BJ (cell line): ENCODE measurements at places on chromosomes 5 and 9.

GRCh38 chr5:117255211-117256027 is 680.8 kb upstream of the SEMA6A start:
- DNase-seq: no peak

- DNase-seq: no peak
These were observed 11.4 kb downstream of the MTAP start for GRCh38 chr9:21813575-21814473.

DNA sequence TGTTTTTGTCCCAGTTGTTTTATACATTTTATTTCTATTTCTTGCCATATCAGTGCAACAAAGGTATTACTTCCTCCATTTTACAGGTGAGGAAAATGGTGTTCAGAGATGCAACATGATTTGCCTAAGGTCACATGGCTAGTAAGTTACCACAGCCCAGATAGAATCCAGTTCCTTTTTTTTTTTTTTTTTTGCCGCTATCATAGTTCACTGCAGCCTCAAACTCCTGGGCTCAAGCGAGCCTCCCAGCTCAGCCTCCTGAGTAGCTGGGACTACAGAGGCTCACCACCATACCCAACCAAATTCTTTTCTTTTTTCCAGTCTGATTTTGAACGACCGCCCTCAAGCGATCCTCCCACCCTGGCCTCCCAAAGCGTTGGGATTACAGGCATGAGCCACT is 480 bp upstream of the CCDC69 start:
- DNase-seq: no peak

DNA sequence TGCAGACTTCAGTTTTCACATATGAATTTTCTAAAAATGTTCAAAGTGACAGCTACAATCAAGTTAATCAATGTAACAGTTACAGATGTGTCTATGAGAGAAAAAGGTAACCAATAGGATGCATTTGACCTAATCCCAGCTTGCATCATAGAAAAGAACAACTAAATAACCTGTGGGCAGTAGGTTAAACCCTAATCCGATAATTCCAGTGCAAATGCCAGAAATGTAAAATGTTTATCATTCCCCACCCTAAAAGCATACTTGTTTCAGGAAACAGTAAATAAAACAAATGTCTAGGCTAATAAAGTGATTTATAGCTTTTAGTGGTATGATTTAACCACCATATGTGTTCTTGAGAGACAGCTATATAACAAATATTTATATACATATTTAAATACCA is 592.6 kb downstream of the PRELID2 start:
- DNase-seq: no peak

DNA sequence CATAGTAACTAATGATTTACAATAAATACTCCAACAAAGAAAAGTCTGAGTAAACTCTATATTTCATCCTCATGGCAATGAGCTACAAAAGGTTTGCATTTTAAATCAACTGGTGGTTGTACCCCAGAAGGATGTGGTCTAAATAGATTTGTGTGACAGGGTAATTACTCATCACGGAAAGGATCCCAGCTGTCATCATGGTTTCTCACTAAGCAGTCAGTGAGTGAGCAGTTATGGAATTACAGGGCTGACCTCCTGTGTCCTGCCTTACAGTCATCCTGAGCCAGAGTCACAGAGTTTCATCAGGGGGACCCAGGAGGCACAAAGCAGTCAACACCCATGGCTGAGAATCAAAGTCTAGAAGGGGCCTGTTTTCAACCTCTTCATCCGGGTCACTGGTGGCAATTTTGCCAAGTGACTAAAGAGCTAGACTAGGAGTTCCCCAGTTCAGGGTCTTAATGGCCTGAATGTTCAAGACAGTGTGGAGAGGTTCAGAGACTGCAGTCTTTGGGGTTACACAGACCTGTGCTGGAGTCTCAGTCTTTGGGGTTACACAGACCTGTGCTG is 210.7 kb upstream of the SLC24A2 start:
- DNase-seq: peak; percentile 47

DNA sequence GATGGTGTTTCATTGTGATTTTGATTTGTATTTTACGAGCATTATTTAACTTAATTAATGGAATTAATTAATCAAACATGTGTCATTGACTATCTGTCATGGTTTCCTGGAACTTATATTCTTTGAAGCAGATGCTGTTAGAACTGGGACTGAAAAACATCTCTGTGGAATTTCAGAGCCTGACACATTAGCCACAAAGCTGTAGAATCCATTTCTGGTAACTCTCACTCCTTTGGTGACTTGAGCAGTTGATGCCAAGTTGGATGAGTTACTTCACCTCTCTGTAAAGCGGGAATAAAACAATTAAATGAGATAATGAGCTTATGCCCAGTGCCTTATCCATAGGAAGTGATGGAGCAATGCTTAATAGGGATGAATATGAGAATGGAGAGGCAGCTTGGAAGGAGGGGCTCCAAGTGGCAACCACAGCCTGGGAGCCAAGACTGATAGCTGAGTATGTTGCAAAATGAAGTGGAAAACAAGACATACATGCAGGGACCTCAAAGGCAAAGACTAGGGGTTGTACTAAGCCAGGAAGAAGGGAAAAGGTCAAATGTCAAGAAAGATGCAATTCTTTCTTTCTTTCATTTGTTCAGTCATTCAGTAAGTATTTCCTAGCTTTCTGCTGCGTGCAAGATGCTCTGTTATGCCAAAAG is 23.1 kb upstream of the ADRA1B start:
- DNase-seq: no peak

DNA sequence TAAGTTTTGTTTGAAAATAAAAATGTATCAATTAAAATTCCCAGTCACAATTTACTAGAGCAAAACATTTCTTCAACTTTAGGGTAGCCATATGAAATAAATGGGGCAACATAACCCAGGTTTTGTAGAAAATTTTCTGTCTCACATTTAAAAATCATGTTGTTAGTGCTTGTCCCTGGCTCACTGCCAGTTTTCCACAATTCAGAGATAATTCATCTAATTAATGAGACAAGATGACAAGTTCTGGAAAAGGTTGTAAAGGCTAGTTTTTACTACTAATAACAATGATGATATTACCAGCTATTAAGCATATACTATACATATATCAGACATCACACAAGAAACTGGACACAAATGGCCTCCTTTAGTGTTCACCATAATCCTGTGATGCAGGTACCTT is 45.9 kb downstream of the MEGF9 start:
- DNase-seq: no peak

- DNase-seq: no peak
These were observed 15.7 kb upstream of the C5orf34 start for GRCh38 chr5:43530648-43531047.

DNA sequence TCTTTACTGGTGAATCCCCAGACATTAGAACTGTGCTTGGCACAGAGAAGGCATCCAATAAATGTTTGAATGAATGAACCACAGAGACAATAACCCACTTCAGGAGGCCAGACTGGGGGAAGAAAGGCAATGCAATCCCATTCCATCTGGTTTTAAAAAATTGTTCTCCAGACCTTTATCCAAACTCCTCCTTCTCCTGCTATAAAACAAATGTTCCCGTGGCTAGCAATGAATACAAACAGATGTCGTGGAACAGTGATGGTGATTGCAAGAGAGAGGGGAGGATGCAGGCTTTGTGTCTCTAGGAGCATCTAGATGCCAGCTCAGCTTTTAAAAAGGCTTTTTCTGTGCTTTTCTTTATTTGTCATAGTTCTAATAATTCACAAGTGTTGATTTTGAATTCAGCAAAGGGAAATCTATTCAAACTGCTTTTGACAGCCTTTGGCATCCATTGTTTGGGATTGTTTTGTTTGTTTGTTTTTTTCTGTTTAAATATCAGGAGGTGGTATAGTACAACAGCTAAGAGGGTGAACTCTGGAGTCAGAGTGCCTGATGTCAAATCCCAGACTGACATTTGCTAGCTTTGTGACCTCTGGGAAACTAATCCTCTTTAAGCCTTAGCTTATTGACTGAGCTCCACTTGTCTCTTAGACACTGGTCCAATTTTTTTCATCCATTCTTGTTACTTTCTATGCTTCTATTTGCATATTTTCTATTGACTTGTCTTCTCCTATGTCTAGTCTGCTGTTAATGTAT is 59.1 kb downstream of the TNFSF15 start:
- peak; percentile 70 for DNase-seq

DNA sequence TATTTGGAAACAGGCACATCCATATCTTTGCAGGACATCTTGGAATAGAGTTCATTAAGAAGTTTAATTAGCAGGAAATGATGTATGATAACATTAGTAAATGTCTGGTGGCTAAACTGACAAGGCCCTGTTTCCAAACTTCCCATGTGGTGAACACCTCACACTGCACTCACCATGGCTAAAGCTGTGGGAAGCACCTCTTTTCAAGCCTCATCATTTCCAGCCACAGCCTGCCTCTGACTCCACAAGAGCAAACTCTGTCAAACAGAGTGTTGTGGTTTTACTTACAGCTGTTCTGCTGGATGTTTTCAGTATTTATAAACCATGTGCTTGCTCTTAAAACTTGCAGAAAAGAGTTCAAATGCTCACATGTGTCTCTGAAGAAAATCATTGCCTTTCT is 14.9 kb upstream of the NDUFB6 start:
- DNase-seq: no peak

DNA sequence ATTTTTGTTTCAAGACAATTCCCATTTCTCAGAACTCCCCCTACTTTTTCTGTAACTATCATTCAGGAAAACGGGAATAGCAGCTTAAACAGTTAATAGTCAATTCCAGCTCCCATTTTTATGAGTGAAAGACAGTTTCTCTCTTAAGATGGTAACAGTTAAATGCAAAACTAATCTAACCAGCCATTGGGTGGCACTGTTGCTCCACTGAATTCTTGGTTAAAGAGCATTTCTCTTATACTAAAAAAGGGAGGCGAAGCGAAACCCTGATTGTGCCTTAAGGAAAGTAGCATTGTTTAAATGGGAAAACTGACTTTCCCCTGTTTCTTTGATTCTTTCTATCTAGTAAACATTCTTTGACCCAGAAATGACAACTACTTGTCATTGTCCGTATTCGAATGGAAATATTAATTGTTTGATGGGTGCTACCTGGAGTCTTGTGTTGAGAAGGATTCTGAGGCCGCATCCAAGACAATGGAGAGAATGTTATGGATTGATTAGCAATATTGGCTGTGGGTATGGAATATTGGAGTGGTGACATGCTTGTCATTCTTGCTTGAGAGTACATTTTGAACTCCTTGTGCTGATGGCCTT is 507.8 kb downstream of the MAT2B start:
- no peak for DNase-seq

- no peak for DNase-seq
These were observed 248.0 kb upstream of the GAS1 start for GRCh38 chr9:87195306-87195705.

DNA sequence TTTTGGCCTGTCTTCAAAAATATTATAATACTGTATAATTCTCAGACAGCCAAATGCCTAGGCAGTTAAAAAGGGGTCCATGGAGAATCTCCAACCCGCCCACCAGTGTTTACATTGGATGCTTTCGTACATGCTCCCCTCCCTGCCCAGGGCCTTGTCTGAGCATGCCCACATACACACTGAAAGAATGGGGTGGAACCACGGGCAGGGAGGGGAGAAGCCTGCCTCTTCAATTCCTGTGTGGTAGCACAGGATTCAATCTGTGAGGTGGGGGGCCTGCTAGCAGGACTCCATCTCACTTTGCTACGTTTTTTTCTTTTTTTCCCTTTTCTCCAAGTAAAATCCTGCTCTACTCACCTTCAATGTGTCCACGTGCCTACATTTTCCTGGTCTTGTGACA is 314.7 kb upstream of the GRAMD2B start:
- no peak for DNase-seq

GRCh38 chr5:180862645-180863044 is 1.6 kb upstream of the ZFP62 start:
- no peak for DNase-seq

DNA sequence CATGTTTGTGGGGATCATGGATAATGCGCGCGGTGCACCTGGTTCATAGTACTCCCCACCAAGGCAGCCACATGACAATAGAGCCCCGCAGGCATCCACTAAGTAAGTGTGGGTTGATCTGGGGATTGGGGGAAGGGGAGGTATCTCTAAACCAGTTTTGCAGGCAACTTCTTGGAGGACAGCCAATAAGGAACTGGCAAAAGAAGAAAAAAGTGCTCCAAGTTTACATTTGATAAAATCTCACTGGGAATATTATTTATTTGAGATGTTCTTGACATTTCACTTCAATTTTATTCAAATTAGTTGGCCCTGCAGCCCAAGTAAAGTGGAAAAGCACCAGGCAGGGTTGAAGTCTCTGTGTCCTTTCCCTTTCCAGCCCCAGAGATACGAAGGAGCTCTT is 8.5 kb downstream of the FBP1 start:
- no peak for DNase-seq

DNA sequence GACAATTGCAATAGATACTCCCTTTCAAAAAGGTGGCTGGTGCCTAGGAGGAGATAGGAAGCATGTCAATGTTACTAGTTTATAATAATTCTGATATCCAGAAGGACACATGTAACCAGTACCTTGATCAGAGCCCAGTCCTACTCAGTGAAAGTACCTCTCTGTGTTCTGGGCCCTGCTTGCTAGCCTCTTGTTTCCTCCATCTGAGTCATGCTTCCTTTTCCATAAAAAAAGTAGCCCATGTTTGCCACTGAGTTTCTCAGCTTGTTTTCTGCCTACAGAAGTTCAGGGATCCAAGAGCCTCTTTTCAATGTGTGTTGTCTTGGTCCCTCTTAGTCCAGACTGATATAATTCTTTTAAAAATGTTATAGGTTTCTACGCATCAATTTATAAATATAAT is 149.0 kb downstream of the SSBP2 start:
- no peak for DNase-seq

GRCh38 chr9:75087289-75087823 is 599 bp downstream of the NMRK1 start:
- no peak for DNase-seq

- DNase-seq: no peak
These were observed 4.1 kb downstream of the DNAJB5 start for GRCh38 chr9:34993502-34994259.

DNA sequence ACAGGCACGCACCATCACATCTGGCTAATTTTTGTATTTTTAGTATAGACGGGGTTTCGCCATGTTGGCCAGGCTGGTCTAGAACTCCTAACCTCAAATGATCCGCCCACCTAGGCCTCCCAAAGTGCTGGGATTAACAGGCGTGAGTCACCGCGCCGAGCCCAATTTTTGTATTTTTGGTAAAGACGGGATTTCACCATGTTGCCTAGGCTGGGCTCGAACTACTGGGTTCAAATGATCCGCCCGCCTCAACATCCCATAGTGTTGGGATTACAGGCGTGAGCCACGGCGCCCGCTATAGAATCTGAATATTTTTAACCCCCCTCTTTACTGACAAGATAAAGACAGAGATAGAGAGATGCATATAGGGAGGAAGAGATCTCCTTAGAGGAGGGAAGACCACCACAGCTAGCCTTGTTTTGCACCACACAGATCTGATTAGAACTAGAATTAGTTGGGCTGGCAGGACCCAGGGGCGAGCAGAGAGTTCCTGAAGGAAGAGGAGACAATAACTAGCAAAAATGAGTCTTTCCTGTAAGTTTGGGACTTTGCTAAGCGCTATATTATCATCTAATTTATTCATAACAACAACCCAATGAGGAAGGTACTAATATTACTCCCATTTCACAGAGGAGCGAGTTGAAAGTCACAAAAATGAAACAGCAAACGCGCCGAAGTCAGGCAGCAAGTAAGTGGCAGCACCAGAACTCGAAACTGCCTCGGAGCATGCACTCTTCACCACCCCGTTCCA is 1.5 kb upstream of the ANKHD1 start:
- DNase-seq: no peak
